ENCODE measurements at places on chromosomes 5 and 9.

GRCh38 chr9:113910036-113910639 lies 34.0 kb downstream of the ZNF618 start:
- DNase-seq = no peak

- DNase-seq = no peak
Observed at GRCh38 chr9:72422214-72422613, 57.2 kb upstream of the ZFAND5 start.

GRCh38 chr9:133403766-133404453 lies 13.9 kb downstream of the REXO4 start:
- peak; percentile 46 for DNase-seq

DNA sequence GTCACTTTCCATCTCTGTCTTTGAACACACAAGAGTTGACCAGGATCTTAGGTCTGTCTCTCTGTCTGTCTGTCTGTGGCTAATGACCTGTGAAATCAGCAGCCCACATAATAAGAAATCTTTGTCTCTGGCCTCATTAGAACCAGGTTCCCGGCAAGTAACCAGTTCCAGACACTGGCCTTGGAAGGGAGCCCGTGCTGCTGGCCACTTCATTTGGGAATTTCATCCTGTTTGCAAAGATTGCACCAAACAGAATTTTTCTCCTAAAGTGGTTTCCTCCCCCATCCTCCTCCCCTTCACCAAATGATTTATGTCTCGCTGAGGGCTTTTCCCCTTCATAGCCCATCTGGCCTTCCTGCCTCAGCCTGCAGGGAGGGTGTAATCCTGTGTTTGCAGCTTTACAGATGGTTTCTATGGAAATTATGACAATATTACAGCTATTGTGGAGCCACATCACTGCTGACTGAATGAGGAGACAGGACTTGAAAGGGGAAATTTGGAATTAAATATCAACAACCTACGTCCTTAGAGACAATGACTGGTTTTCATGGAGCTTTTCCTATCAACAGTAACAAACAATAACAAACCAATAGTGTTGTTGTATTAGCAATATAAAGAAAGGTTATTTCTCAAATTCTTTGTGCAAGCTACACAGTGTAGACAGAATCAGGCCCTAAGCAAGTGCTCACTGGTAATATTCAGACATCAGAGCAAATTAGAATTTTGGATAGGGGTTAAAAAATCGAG lies 25.7 kb downstream of the DPYSL3 start:
- DNase-seq = no peak

DNA sequence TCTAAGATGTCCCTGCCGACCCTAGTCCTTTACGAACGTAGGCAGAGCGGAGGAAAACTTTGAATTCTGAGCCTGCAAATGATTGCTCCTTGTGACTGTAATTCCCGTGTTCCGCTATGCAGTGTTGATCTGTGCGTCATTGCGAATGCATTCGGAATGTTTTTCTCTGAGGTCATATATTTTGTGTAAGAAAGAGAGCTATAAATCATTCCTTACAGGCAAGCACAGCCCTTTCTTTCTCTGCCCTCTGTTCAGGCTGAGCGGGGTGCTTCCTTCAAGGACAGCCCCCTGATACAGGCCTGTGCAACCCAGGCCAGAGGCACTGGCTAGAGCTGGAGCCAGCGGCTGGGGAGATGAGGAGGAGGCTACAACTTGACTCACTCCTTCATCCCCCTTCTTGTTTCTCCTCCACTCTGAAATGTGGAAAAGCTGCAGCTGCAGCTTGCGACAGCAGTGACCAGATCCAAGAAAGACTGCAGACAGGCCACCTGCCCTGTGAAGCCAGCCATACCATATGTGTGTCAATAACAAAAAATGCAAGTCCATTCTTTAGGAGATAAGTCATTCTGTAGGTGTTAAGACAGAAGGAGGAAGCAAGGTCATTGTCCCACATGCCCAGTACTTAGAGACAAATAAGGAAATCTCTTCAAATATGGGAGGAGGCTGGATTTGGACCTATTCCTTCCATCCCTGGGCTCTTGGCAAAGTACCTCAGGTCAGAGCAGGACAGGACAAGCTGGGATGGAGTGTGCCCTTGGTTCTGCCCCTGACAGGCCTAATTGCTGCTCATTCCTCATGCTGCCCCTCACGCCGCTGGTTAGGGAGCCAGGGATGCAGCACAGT lies 345.7 kb upstream of the WWC1 start:
- DNase-seq = no peak

DNA sequence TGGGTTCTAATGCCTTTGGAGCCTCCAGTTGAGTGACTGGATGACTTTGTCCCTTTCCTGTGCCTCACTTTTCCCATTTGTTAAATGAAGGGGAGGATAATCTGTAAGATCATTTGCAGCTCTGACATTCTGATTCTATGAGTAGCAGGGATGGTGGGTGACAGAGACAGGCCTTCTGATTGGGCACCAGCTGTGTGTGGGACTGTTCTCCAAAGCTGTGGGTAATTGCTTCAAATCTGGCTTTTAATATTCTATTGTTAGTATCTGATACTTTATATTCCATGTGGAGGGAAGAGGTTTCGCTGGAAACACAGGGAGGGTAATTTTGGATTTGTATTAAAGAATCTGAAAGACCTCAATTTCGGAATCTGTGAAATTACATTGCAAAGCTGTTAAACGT lies 102.7 kb downstream of the FBXO38 start:
- no peak for DNase-seq

DNA sequence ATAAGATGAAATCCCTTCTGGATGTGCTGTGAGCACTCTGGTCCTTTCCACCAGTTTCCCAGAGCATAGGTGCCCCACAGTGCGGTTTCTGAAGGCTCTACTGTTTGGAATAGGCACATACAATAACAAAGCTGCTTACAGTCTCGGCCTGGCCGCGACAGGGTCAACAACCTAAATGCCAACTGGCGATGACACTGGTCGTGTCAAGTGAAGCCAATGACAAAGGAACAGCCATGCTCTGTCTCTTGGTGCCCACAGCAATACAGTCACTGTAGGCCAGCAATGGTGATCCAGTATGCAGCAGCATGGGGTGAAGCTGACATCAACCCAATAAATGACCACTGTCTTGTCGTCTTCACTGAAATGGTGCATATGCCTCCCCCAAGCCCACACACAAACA lies 47.8 kb upstream of the EQTN start:
- DNase-seq = no peak

GRCh38 chr9:93453047-93453914 lies at the start of gene FAM120AOS:
FAM120AOS (minus strand) TSS chr9:93453581; CDS start chr9:93452709, 872 bp downstream.
- DNase-seq = peak; percentile 74

- no peak for DNase-seq
Observed at GRCh38 chr5:137856916-137857862, 10.5 kb upstream of the MYOT start.

DNA sequence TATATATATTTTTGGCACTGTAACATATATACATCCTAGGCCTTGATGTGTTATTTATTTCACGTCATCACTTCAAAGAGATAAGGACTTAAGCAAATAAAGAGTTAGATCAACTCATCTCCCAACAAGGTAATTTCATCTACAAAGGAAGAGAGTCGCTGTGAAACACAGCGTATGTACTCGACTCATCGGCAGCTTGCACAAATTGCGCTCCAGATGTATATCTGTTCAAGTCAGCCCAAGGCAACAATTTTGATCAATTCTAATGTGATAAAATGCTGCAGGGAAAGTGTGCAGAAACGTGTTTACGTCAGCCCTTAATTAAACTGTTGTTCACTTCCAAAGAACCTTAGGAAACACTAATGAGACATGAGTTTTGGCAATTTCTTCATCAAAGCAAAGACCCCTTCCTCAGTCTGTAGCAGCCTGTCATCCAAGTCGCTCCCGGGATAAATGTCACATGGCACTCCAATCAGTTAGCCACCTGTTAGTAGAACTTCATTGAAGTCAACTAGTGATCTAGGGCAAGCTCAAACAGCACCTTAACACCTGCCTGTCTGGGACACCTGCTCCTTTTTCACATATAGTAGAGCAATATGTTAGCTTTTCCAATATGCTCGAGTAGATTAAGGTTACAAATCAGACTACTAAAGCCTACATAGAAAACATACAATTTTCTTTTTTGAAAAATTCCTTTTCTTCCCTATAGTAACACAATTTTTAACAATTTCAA lies 182.4 kb downstream of the NFIB start:
- no peak for DNase-seq

DNA sequence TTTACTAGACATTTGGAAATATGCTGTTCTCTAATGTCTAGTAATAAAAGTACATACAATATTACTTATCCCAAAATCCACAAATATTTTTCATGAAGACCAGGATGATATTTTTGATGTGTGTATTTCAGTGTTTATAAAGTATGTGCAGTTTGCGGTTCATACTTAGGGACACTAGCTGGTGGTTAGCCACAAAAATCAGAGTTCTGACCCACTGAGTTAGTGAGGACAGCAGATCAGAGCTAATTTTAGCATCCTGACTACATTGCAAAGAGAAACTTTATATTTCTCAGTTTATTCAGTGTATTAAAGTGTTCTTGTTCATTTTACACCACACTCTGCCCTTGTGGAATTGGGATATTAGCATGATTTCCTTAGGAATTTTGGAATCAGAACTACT lies 655.3 kb downstream of the HTR1A start:
- DNase-seq = no peak

DNA sequence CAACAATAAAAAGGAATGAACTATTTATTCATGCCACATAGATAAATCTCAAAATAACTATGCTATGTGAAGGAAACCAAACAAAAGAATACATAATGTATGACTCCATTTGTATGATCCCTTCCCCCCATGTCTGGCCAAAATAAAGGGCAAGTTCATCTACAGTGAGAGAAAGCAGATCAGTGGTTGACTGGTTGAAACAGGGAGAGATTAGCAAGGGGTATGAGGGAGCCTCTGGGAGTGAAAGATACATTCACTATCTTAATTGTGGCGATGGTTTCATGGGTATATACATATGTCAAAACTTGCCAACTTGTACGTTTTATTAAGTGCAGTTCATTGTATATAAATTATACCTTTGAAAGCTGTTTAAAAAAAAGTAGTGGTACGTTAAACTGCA lies 4.8 kb downstream of the PSMD5 start:
- no peak for DNase-seq
